ENCODE measurements at places on chromosomes 2 and 18. TPM values are rescaled to one million over a fixed set of nuclear protein-coding genes. Genes with fewer than 3 reads are reported as not detected.

The GDF7 gene
- total RNA-seq: not detected

The GRB14 gene
- not detected for total RNA-seq

The C2orf80 gene
- total RNA-seq: not detected

The COLEC12 gene
- 39.2 TPM for total RNA-seq

The PPP1R1C gene
- total RNA-seq: 5.2 TPM

The LOXHD1 gene
- total RNA-seq: not detected

The C1QL2 gene
- total RNA-seq: not detected

The CRYGD gene
- not detected for total RNA-seq

The KIAA2012 gene
- not detected for total RNA-seq

The CACNB4 gene
- total RNA-seq: 0.12 TPM

The CERKL gene
- total RNA-seq: 2.2 TPM

The SLC23A3 gene
- total RNA-seq: 0.02 TPM

The SLC9A4 gene
- not detected for total RNA-seq

The WDR35 gene
- total RNA-seq: 4.0 TPM

The ADD2 gene
- 9.5 TPM for total RNA-seq

The TTN gene
- 0.52 TPM for total RNA-seq

The PEX13 gene
- total RNA-seq: 59.4 TPM
